Right renal cortex interstitium (tissue), 3 donors: ENCODE measurements at places on chromosomes 4 and X. TPM values are rescaled to one million over a fixed set of nuclear protein-coding genes. Genes with fewer than 3 reads are reported as not detected.

Gene RTL3
- not detected for polyA plus RNA-seq

Gene HTT
- polyA plus RNA-seq = 37.8 TPM

Gene NEUROG2
- polyA plus RNA-seq = not detected

Gene DCAF12L2
- polyA plus RNA-seq = 2.2 TPM

Gene TACR3
- 2.1 TPM for polyA plus RNA-seq

Gene CWH43
- polyA plus RNA-seq = 5.5 TPM

Gene DMP1
- not detected for polyA plus RNA-seq

Gene ZXDA
- 5.4 TPM for polyA plus RNA-seq
